ENCODE measurements at places on chromosomes 6 and 20.
A peak's percentile ranks its signal among the peaks of the same experiment; 100 is the strongest.

DNA sequence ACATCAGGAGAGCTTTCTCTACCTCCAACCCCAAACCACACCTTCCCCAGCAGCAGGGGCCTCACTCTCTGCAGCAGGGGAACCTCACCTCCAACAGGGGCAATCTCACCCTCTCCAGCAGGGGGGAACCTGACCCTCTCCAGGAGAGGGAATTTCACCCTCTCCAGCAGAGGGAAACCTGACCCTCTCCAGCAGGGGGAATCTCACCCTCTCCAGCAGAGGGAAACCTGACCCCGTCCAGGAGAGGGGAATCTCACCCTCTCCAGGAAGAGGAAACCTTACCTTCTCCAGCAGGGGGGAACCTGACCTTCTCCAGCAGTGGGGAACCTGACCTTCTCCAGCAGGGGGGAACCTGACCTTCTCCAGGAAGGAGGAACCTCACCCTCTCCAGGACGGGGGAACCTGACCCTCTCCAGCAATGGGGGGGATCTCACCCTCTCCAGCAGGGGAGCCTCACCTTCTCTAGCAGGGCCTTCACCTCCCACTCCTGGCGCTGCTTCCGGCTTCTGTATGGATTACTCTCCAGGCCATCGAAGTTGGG is 3.1 kb downstream of the B3GALT4 start:
- peak; percentile 8 for DNase-seq

GRCh38 chr6:98514073-98514720 is 320.2 kb upstream of the POU3F2 start:
- no peak for DNase-seq

GRCh38 chr20:2814587-2815051 is at the start of gene C20orf141:
Gene C20orf141, plus strand, starts transcription at chr20:2814987. Its CDS starts 198 bp downstream, at chr20:2815185.
- no peak for DNase-seq

- no peak for DNase-seq
Measured at GRCh38 chr20:38252292-38253288, 7.9 kb downstream of the KIAA1755 start.

DNA sequence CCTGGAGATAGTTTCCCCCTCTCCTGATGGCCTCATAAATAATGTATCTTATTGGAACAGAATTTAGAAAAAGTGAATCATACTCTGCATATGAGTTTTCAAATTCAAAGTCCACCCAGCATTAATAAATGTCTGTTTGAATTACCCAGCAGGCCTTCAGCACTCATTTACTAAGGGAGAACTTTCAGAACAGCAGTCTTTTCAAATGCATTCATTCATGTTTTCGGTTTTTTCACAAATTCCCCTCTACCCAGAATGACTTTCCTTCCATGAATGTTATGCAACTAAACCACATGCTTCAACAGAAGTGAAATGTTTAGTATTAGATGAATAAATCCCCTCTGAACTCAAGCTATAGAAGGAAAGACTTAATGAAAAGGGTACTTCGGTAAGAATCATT is 92.4 kb downstream of the RTN4IP1 start:
- no peak for DNase-seq

DNA sequence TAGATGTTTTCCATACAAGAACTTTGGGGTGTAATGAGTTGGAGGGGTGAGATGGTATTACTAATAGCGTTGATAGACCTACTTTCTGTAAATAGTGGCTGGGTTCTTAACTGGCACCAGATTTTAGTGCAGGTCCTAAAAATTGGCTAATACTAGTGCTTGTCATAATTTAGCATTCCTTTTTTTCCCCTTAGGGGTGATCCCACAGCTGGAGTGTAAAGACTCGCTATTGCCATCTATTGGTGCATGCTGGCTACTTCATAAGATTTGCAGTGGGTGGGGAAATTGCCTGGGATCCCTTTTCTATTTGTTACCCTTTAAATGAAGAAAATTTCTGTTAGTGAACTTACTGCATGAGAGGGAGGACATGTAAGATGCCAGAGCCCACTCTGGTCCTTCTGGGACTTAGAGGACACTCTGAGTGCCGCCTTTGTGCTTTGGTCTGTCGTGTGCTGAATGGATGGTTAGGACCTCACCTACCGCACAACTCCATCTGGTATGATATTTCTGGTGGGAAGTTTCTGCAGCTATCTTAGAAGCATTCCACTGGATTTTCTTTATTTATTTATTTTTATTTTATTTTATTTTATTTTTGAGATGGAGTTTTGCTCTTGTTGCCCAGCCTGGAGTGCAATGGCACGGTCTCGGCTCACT is 195.5 kb downstream of the JARID2 start:
- DNase-seq: no peak

- no peak for DNase-seq
Measured at GRCh38 chr6:10583509-10583901, 62.4 kb downstream of the GCNT2 start.

GRCh38 chr20:37999526-38000263 is 33.6 kb downstream of the TTI1 start:
- no peak for DNase-seq

- no peak for DNase-seq
Measured at GRCh38 chr6:137754366-137754765, 112.7 kb upstream of the TNFAIP3 start.

DNA sequence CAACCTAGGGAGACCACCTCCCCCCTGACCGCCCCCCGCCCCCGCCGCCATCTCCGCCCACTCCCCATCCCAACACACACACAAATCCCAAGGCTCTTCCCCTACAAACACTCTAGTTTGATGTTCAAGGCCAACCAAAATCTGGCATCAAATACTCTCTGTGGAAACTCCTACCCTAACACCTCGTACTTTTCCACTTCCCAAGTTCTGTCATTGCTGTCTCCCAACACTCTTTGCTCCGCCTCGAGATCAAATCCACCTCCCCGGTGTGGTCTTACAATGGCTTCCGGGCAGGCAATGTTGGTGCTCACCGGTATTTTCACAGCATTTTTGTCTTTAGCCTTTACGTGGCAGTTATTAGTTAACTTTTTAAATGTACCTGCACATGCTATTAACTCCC is 4.8 kb upstream of the QKI start:
- no peak for DNase-seq

GRCh38 chr6:29631860-29632731 is 887 bp downstream of the GABBR1 start:
- peak; percentile 50 for DNase-seq

DNA sequence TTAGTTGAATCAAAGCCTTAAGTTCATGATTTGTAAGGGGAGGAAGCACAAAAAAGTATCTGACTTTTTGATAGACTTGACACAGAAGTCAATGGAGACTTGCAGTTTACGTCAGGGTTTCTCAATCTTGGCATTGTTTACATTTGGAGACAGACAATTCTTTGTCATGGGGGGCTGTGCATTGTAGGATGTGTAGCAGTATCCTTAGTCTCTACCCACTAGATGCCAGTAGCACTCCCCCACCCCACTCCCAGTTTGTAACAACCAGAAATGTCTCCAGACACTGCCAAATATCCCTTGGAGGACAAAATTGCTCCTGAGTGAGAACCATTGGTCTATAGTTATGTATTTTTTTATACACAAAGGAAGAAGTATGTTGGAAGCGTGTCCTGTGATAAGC is 434.1 kb downstream of the RFPL4B start:
- no peak for DNase-seq

GRCh38 chr20:41035207-41035606 is 6.6 kb downstream of the TOP1 start:
- DNase-seq: no peak

DNA sequence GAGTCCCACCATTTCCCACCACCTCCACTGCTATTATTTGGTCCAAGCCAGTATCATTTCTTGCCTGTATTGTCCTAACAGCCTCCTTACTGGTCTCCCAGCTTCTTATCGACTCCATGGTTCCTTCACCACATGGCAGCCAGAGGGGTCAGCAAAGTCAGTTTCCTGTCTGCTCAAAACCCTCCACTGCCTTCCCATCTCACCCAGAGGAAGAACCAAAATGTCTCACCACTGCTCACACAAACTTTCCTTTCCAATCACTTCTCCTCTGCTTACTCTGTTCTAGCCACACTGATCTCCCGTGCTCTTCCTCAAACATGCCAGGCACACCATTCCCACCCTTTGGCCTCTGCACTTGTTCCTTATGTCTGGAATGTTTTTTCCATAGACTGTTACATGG is 39.7 kb downstream of the BCL2L1 start:
- DNase-seq: no peak

DNA sequence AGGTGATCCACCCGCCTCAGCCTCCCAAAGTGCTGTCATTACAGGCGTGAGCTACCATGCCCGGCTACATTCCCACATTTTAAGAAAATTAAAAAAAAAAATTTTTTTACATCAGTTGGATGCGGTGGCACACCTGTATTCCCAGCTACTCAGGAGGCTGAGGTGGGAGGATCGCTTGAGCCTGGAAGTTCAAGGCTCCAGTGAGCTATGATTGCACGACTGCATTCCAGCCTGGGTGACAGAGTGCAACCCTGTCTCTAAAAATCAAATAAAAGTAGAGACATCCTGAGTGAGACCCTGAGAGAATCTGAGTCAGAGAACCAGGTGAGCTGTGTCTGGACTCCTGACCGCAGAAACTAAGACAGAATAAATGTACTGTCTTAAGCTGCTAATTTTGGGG is 38.8 kb downstream of the PIM1 start:
- no peak for DNase-seq

- no peak for DNase-seq
Measured at GRCh38 chr20:20528861-20529260, 161.0 kb downstream of the INSM1 start.

GRCh38 chr6:78867020-78867369 is 356 bp upstream of the IRAK1BP1 start:
- DNase-seq: no peak

DNA sequence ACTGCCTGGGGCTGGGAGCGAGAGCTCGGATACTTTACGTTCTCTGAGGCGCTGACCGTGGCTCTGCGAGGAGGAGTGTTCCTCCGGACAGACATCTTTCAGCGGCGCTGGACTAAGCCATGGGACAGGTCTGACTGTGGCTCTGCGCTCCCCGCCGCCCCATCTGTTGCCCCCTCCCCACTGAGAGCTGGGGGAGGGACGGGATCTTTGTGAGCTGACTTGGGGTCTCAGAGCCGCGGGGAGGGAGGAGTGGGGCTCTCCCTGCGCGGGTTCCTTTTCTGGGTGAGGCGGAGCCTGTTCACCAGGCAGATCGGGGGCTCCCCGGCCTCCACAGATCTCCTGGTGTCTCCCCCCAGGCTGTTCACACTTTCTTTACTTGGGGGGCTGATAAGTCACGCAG is 11.3 kb upstream of the GATA5 start:
- no peak for DNase-seq

GRCh38 chr6:126033696-126034095 is 47.4 kb downstream of the TRMT11 start:
- DNase-seq: peak; percentile 23

DNA sequence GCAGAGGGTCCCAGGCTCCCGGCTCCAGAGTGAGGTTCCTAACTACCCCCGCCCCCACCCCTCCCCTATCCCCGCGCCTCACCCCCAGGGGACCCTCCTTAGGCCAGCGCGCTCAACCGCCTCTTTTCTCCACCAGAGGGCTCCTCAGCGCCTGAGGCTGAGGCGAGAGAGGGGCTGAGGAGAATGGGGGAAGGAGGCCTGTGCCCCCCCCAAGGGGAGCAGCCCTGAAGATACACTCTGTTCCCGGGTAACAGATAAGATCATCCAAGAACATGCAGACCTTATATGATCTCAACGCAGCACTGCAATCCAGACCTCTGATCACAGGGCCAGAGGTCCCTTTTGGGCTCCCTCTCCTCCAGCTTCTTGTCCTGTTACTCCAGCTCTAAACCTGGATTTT is 43.3 kb upstream of the MRPS10 start:
- DNase-seq: peak; percentile 87

- DNase-seq: no peak
Measured at GRCh38 chr20:37407573-37408002, 61.6 kb downstream of the SRC start.

All from NCI-H1930 (cell line).